Hematopoietic multipotent progenitor cell treated with erythropoietin and hydrocortisone succinate and interleukin-3 and kit ligand, for 15 days (in vitro differentiated cells): ENCODE measurements at places on chromosomes 4 and X.

DNA sequence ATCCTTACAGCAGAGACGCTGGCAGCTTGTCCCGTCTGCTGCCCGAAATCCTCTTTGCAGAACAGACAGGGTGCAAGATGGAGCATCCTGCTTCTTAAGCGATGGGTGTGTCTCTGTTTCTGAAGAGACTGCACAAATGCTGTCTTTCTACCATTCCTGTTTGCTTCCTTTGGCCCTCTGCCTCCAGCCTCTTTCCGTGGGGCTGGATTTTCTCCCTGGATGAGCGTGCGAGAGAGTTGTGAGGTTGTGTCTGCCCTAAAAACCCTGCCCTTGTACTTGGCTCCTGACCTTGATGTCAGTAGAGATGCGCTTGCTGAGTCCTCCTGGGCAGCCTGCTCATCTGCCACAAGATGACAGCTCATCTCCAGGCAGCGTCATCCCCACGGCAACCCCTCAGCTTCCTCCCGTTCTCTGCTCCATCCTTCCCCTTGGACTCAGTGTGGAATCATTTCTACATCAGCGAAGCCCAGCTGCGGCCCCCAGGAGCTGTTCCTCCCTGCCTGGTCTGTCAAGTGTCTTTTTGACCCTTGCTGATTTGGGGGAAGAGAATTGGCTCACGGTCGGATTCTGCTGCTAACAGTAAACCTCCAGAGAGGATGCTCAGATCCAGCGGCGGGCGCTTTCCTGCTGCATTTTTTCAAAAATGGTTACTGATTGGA is 246.2 kb downstream of the ASMT start:
- DNase-seq: no peak

GRCh38 chr4:26204911-26205370 is 115.9 kb upstream of the RBPJ start:
- DNase-seq: no peak

- no peak for DNase-seq
Observed at GRCh38 chr4:30181918-30182317, 538.3 kb upstream of the PCDH7 start.

DNA sequence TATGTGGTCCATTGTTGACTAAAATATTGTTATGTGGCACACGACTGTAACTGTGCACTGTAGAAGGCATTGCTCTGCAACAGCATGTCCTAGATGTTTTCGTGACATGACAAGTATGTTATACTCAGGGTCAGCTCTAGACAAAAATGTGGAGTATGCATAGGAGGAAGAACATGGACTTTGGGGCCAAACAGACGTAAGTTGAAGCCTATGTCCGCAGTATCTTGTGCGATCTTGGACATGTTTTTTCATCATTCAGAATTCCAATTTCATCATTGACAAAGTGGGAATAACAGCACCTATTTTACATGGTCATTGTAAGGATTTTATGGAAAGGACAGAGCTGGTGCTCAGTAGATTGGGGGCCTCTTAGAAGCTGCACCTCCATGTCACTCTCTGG is 27.7 kb upstream of the PROM1 start:
- DNase-seq: no peak

- no peak for DNase-seq
Observed at GRCh38 chr4:108590776-108591175, 29.6 kb upstream of the RPL34 start.

DNA sequence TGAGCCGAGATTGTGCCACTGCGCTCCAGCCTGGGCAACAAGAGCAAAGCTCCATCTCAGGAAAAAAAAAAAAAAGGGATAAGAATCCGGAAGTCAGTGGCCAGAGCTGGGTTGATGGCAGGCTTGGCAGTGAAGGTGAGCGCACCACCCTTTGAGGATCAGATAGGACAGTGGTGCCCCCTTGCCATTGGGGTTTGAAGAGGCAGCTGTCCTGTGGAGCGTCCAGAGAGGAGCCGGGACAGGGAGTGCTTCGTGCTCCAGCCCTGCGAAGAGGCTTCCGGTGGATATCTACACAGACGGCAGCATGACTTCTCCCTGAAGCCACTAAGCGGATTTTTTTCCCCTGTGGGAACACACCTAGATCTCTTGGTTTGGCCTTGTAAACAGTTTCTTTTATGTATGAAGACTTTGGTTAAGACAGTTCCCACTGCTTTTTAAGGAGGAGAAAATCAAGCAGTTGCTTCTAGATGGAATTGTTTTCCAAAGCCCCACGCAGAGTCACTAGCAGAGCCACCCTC is 6.5 kb downstream of the TBC1D14 start:
- DNase-seq: no peak

- no peak for DNase-seq
Observed at GRCh38 chrX:28498658-28499057, 88.6 kb upstream of the IL1RAPL1 start.

GRCh38 chr4:40241941-40242340 is 45.1 kb downstream of the RHOH start:
- no peak for DNase-seq

DNA sequence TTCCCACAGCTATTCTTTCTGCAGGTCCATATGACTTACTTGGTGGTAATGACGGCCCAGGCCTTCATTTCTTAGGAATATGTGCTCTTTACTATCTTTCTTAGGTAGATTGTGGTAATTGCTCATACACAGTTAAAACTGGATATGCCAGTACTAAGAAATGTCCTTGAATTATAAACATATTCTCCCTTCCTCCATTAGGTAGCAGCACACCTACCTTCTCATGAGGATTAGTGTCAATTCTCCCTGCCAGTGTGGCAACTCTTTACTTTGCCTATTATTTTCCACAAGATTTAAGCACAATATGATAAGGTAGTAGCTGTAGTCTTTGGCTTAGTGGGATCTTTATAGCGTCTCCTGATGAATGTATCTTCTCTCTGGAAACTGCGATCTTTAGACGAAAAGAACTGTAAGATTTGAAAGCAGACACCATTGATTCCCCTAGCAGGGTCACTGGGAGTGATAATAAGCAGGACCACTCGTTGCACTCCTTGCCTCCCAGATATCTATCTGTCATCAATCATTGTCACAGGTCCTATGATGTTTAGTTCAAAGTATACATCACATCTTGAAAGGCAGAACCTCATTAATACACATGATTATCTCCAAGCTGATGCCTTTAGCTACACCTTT is 1240.7 kb downstream of the C4orf33 start:
- DNase-seq: no peak

DNA sequence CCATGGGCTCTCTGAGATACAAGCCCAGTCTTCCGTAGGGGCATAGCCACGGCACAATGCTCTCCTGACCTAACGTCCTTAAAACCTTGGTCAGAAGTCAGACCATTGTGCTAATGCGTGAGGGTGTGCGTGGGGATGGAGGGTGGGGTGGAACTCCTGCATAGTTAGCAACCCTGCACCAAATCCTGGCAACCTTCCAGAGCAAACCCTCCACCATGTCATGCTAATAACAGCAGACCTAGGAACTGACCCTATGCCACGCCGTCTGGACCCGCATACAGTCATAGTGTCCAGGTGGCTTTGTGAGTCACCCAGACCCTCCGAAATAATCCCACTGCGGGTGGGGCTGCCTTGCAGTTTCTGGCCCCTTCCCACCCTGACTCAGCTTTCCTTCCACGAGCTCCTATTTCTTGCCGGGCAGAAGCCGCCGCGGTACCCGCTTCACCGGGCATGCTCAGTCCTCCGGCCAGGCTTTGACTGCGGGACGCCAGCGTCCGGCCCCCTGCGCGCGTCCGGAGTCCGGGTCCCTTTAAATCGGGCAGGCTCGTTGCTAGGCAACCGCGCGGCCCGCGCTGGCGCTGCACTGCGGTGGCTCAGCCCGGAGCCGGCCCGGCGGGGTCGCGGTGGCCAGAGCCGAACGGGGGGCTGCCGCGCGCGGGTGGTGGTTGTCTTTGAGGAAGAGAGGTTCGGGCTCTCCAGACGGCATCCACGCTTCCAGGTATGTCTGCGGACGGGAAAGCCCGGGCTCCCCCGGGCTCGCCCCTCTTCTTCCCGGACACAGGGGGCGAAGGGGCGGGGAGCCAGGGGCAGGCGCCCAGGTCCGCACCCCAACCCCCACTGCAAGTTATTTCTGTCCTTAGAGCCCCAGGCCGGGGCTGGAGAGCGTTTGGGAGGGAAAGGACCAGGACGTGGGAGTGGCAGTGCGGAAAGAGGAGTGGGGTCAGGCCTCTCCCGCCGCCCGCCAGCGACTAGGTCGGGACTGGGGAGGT is at the start of gene CCDC160:
TSS of gene CCDC160 (plus strand) at position 557 of the 989 bp plus-strand sequence. CDS start 7,619 bp downstream, outside the sequence.
- no peak for DNase-seq

DNA sequence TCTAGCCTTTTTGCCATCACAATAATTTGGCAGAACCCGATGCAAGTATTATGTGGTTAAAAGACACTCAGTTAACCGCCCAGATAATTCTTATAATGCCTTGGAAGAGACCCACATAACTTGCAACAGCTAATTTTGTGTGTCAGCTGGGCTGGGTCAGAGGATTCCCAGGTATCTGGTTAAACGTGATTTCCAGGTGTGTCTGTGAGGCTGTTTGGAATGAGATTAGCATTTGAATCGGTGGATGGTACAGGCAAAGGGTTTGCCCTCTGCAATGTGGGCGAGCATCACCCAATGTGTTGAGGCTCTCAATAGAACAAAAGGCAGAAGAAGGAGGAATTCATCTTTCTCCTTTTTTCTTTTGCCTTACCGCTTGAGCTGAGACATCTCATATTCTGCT is 314.2 kb upstream of the PUDP start:
- DNase-seq: no peak

GRCh38 chr4:162131256-162131655 is 32.5 kb downstream of the FSTL5 start:
- DNase-seq: no peak
